ENCODE measurements at places on chromosomes 7 and 10.

DNA sequence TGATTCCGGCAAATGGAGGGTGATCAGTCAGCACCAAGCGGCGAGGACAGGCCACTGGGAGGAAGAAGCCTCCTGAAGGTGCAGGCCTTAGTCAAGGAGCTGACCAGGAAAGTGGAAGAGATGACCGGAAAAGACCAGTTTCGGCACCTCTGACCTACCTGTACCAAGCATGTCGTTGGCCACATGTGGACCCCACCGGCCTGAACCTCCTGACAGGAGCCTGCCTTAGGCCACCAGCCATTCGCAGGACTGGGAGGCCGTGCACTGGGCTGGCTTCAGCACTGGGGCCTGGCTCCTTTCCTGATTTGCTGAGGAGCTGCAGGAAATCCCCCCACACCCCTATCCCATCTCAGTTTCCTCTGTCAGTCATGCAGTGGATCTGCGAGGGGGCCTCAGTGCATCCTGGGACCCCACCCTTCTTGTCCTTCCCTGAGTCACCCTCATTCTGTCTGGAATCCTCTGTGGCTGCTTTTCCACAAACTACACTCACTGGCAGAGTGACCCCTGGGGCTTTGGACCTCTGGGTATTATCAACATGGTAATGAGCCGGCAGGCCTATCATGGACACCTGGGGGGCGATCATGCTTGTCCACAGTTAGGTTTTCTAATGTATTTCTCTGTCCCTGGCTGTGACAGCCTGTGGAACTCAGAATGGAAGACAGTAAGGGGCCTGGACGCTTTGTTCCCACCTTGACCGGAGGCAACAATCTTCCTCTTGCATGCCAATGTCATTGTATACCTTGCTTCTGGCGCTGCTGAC, 33.0 kb downstream of the RAMP3 start:
- no peak for DNase-seq

DNA sequence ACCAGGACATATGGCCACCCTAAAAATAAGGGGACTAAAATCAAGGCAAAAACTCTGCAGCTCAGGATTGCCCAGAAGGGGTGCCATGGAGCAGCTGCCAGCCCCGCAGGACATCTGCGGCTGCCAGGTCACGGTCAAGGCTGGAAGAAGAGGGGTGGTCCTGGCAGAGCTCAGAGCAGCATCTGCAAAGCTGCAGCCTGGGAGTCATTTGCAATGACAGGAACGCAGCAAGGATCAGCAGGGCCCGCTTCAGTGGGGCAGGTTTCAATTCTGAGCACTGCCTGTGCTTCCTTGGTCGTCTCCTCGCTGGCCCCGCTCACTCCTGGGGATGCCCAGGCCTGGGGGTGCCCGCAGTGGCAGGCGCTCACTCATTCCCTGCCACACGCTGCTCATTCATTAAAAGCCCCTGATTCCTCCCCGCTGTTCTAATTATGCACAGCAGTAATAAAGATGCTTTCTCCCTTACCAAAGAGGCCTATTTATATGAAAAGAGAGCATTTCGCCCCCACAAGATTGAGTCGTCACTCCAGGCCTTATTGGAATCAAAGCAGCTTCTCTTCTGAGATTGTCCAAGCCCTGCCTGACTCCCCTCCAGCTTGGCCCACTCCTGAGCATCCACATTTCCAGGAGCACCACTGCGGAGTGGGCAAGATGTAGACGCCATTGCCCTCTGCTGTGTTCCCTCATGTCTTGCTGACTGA, 4.6 kb downstream of the HSPA12A start:
- no peak for DNase-seq

- no peak for DNase-seq
These were observed 27.1 kb upstream of the GJD4 start for GRCh38 chr10:35577926-35578617.

- DNase-seq, result no peak
These were observed 22.7 kb upstream of the AASS start for GRCh38 chr7:122166740-122167139.

GRCh38 chr7:30995536-30995935, 31.8 kb downstream of the GHRHR start:
- no peak for DNase-seq

- no peak for DNase-seq
These were observed 50.9 kb downstream of the GALNT11 start for GRCh38 chr7:152076324-152076821.

GRCh38 chr7:121138262-121138933, 149.9 kb downstream of the CPED1 start:
- DNase-seq, result no peak

GRCh38 chr7:156792611-156793010, 100.4 kb downstream of the LMBR1 start:
- no peak for DNase-seq

- DNase-seq, result no peak
These were observed 233.9 kb upstream of the AOAH start for GRCh38 chr7:36958111-36958733.
